Fibroblast of the conjunctiva (primary cell): ENCODE measurements at places on chromosomes 3 and 15.

DNA sequence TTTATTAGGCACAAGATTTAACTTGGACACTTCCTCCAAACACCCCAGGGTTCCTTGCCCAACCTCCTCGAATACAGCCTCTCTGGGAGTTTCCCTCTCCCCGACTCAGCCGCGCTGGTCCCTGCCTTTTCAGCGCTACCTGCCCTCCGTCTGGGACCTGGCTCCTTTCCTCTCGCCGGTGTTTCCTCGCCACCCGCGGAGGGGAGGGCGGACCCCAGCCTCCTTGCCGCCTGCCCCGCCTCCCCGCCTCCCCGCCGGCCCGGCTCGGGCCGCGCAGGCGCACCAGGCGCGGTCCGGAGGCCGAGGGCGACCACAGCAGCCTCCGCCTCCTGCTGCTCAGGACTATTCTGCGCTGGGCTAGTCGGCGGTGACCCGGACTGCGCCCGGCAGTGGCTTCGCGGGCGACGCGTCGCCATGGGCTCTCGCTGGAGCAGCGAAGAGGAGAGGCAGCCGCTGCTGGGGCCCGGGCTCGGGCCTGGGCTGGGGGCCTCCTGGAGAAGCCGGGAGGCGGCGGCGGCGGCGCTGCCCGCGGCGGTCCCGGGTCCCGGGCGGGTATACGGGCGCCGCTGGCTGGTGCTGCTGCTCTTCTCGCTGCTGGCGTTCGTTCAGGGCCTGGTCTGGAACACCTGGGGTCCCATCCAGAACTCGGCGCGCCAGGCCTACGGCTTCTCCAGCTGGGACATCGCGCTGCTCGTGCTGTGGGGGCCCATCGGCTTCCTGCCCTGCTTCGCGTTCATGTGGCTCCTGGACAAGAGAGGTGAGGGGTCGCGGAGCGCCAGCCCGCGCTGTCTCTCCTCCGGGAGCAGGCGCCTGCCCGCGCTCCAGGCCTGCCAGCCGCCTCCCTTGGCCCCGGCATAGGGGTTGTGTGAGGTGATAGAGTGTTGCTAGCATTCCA is at the start of gene SLC49A4:
TSS of gene SLC49A4 (plus strand) at position 291 of the 895 bp plus-strand sequence. CDS start at position 415, 124 bp downstream.
- DNase-seq: peak; percentile 44

DNA sequence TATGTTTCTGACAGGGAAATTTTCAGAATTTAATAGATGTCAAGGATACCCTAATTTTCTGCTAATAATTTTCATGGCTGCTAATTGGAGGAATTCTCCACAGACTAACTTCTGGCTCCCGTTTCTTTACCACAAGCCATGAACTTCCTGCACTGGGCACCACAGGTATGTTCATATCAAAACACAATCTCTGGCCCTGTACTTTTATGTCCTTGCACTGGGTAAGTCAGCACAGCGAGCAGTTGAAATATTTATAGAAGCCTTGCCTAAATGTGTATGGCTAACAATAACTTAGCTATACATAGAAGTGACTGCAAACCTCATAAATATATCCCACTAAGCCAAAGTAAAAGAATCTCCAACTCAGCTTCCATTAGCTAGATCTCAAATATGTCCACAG is 246.9 kb downstream of the ZIC1 start:
- DNase-seq: no peak

- DNase-seq: no peak
These were observed 71.3 kb downstream of the RAB11A start for GRCh38 chr15:65940618-65940909.

- no peak for DNase-seq
These were observed 113.9 kb downstream of the ABI3BP start for GRCh38 chr3:100879195-100879810.
